ENCODE measurements at places on chromosomes 7 and 10. TPM values are rescaled to one million over a fixed set of nuclear protein-coding genes. Genes with fewer than 3 reads are reported as not detected.
A peak's percentile ranks its signal among the peaks of the same experiment; 100 is the strongest.

DNA sequence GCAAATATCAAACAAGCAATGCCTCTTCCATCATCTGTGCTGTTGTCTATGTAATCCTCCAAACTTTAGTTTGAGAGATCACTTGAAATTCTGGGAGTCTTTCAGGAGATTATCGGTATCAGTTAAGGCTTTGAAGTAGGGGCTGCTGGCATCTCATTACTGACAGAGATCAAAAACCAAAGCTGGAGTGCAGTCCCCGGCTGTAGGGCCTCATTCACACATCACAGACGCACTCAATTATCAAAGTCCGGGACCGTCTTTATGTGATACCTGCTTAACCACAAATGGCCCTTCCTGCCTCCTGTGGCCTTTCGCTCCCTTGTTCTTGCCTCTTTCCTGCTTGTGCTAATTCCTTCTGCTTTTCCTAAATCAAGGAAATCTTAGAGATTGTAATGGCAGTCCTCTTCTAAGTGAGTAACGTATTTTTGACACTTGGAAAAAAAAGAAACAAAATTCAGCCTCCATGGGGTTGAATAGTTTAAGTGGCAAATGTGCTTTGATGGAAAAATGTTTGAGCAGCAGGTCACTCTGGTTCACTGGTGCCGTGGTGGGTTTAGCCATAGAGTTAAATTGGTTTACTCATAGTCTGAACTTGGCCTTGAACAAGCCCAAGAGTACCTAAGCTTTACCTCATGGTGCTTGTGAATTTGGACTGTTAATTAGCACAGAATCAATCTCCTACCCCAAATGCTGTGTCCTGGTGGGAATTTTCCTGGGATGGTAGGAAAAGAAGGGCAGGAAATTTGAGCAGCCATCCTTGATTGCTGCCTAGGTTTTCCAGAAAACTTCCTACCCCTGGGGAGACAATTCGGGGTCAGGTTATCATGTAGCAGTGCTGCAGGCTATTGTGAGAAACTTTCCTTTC, 178.9 kb upstream of the LYZL1 start:
- no peak for DNase-seq

- no peak for DNase-seq
These were observed 48.1 kb upstream of the PLEKHA1 start for GRCh38 chr10:122326385-122326784.

- DNase-seq, result no peak
These were observed 165.0 kb downstream of the SLIT1 start for GRCh38 chr10:97020452-97021400.

DNA sequence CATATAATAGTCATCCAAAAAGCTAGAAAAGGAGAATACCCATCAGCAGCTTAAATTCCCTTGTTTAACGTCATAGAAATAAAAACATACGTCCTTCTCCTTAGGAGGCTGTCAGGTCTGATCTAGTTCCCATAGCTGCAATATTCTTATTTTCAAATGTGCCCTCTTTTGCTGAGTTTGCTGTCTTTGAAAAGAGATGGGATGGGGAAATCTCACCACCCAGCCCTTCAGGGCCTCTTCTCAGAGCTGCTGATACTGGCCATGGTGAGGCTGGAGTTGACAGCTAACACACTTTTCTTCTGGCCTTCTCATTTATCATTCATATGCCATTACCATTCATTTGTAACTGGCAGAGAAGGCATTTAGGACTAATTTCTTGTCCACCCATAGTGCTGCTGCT, 5.1 kb upstream of the PCGF5 start:
- DNase-seq, result no peak

The ZPBP gene
- total RNA-seq, result not detected

The CD36 gene
- not detected for total RNA-seq

The UCN3 gene
- total RNA-seq, result not detected

DNA sequence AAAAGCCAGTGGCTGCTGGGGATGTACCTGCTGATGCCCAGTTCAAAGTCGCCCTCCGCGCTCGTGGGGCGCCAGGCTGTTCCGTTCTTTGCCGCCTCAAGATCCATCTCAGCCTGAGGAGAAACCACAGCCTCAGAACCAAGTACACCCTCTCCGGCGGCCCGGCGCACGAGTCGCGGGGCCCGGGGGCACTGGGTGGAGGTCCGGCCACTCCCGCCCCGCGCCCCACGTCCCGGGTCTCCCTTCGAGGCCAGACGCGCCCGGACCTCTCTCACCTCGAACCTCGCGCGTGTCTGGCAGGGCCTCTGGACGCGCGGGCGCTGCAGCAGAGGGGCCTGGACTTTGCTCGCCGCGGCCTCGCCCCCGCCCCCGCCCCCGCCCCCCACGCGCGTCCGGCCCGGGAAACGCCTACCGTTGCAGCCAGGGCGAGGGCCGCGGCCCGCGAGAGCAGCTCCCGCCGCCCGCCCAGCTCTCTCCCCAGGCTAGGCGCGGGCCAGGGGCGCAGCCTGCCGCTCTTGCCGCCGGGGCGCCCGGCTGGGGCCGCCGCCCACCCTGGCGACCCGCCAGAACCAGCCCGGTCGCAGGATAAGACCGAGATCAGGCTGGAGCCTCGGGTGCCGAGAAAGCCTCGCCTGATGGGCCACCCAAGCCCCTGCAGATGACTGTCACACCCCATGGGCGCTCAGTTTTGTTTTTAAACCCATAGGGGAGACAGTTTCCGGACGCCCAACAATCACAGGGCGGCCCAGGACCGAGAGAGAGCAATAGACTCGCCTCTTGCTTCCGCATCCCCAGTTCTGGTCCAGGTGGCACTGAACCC, at the start of gene ABCB4:
ABCB4 (minus strand) TSS at position 322 of the 820 bp plus-strand sequence; CDS start at position 107, 215 bp downstream.
- no peak for DNase-seq

- DNase-seq, result no peak
These were observed 18.8 kb upstream of the GGCT start for GRCh38 chr7:30523466-30523865.

- no peak for DNase-seq
These were observed 103.1 kb upstream of the CABCOCO1 start for GRCh38 chr10:61559615-61560014.

- no peak for DNase-seq
These were observed 38.2 kb upstream of the PLEKHA1 start for GRCh38 chr10:122336332-122336731.

DNA sequence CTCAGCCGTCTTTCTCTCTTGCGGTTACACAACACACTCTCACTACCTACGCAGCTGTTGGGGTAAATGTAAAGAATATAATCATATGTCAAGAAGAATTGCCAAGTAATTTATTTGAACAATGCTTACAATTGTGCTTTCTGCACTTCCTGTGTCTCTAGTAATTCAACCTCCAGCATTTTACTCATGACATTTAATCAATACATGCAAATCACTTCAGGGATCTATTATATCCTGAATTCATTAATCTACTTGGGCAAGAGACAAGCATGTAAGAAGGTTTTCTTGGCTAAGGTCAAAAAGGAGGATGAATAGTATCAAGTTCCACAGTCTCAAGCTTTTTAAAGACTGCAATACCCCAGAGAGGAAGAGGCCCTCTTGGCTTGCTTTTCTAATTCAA, 562.9 kb upstream of the ADARB2 start:
- DNase-seq, result no peak

GRCh38 chr10:69321865-69322264, 43.6 kb downstream of the HK1 start:
- DNase-seq, result no peak

- peak; percentile 93 for DNase-seq
These were observed 188.3 kb upstream of the STK17A start for GRCh38 chr7:43394441-43395130.

The AUTS2 gene
- 7.3 TPM for total RNA-seq

GRCh38 chr10:123459371-123460091, 206.6 kb upstream of the GPR26 start:
- no peak for DNase-seq

The TWIST1 gene
- total RNA-seq, result 4.0 TPM

DNA sequence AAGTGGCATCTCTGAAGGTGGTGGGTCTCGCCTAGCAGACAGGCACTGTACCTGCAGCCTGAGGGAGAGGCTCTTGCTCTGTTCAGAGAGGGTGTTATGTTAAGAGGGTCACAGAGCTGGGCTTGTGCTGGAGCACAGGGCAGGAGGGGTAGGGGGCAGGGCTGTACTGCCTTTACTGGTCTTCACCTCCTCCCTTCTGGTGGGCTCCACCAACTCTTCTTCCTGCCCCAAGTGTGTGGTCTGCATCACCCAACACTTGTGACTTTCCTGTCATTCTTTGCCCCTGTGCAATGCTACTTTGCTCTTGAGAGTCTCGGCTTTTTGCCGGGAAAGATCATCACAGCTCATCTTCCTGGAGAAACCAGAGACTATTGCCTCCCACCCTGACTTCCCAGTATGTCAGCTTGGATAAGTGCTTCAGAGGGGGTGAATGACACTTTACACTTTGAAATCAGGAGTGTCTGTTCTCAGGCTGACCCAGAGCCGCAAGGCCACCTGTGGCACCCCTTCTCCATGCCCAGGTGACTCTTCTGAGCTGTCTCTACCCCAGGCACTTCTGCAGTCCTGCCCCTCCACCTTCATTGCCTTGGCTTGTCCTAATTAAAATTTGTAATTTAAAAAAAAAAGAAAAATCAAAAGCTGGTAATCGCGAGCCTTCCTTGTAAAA, 38.4 kb upstream of the IKZF1 start:
- no peak for DNase-seq

- DNase-seq, result no peak
These were observed 202.7 kb downstream of the DIP2C start for GRCh38 chr10:486666-487322.

The SAMD9 gene
- total RNA-seq, result 12.0 TPM

- no peak for DNase-seq
These were observed 1.6 kb downstream of the ACHE start for GRCh38 chr7:100893910-100894721.

GRCh38 chr10:28445516-28445915, 87.4 kb upstream of the WAC start:
- no peak for DNase-seq

GRCh38 chr10:86374664-86375063, 8.1 kb upstream of the GRID1 start:
- DNase-seq, result no peak

The WBP1L gene
- 18.4 TPM for total RNA-seq

The TEX47 gene
- total RNA-seq, result not detected

DNA sequence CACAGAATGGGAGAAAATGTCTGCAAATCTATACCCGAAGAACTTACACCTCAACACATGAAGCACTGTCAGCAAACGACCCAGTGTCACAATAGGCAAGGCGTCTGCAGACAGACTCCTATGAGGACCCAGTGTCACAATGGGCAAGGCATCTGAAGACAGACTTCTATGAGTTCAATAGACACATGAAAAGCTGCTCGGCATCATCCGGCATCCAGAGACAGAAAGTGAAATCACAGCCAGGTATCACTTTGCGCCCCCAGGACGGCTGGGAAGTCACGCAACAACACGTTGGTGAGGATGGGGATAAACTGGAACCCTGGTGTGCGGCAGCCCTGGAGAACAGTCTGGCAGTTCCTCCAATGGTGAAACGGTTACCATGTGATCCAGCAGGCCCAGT, 273.2 kb downstream of the ELFN1 start:
- DNase-seq, result no peak

DNA sequence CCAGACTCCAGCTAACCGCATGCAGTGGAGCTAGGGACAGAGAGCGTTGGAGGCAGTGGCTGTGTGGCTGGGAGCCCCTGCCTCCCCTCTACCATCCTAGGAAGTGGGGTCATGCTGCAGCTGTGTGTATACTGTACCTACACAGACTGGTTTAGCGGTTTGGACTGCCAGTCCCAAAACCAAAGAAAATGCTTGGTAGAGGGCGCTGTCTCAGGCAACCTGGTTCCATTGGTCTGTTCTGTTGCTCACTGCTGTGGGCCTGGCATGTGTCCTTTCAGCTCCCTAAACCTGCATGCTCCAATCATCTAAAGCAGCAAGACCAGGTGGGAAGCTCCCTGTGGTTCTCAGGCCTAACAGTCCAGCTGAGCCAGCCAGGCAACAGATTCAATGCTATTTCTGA, 4.5 kb downstream of the RBP4 start:
- DNase-seq, result no peak

DNA sequence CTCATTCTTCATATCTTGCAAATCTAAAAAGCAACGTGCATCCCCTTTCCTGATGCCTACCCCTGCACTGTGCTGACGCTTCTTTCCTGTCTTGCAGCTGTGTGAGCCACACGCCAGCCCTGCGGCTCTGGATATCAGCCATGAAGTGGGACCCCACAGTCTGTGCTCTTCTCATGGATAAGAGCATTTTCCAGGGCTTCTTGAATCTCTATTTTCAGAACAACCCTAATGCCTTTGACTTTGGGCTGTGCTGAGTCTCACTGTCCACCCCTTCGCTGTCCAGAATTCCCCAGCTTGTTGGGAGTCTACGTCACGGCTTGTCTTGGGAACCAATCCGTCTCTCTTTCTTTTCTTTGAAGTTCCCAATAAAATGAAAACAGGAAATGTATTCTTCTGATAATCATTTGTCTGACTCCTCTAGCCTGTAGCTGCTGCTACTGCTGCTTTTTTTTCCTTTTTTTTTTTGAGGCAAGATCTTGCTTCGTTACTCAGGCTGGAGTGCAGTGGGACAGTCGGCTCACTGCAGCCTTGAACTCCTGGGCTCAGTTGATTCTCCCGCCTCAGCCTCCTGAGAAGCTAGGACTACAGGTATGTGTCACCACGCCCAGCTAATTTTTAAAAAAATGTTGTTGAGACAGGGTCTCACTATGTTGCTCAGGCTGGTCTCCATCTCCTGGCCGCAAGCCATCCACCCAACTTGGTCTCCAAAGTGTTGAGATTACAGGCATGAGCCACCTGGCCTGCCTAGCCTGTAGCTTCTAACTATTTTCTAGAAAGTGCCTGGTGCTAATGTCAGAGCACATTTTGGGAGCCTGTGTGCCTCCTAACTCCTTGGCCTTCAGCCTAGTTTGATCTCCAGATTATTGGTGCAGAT, 30.3 kb downstream of the GSTO2 start:
- DNase-seq, result no peak

DNA sequence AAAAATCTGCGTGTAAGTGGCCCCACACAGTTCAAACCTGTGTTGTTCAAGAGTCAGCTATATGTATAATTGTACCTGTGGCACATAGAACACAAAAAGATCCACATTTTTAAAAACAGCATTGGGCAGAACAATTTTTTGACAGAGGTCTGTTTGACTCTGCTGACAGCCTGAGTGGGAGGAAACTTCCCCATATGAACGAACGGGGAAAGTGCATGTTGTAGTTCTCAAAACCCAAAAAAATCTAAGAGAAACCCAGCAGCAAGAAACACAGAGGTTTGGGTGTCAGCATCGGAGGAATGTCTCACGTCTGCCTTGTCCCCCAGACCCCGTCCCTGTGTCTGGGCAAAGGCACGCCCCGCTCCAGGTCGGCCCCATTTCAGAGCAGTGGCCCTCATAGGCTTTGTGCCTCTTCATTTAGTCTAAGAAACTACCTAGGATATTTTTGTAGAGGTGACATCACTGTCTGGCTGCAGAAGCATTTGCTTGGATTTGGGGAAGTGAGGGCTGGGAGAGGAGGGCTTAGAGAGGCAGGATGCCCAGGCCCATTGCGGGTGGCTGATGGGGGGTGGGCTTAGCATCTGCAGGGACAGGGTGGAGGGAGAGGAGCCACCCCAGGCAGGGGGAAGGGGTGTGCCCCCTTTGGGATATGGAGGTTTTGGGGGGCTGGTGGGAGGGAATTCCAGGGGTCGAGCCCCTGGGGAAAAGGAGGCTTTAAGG, 11.0 kb downstream of the CUX1 start:
- no peak for DNase-seq

All from mammary epithelial cell (primary cell).